ENCODE measurements at places on chromosomes 1 and 21.
A peak's percentile ranks its signal among the peaks of the same experiment; 100 is the strongest.

DNA sequence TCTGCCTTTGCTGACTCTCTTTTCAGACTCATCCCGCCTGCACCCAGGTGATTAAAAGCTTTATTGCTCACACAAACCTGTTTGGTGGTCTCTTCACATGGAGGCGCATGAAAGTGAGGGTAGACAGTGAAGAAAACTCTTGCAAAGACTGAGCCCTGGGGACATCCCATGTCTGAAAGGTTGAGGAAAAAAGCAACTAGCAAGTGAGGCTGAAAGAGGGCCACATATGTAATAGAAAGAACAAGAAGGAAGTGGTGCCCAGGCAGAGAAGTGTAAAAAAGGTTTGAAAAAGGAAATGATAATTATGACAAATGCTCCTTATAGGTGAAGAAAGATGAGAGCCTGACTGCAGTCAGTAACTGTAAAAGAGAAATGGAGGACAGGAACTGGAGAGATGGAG is 115.9 kb upstream of the NEK7 start:
- no peak for DNase-seq

DNA sequence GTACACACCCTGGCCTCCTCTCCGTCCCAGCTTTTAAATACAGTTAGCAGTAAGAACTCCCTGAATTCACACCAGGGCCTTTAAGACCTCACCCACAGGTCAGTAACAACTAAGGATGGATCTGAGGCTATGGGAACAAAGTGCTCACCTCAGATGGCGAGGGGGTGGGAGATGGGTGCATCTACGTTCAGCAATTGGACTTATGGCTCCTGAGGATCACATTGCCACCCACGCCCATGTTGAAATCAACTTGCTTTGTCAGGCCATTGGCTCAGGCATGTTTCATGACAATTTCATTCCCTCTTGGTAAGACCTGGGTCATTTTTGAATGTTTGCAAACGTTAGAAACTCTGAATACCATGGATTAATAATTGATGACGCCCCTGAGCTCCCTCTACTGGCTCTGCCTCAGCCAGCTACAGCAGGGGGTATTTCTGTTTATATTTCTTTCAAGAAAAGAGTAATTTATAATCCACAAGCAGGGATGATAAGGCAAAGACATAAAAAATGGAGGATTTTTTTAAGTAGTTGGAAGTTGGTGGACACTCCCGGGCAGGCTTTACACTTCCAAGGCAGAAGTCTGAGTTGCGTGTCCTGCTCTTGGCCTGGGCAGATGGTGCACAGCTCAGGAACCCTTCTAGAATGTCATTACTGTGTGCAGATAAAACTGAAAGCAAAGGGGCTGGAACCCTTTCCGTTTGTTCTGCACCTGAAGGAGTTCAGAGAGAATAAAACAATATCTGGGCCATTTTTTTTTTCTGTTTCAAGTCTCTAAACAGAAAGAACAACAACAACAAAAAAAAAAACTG is 13.7 kb upstream of the LBR start:
- DNase-seq, result peak; percentile 84

DNA sequence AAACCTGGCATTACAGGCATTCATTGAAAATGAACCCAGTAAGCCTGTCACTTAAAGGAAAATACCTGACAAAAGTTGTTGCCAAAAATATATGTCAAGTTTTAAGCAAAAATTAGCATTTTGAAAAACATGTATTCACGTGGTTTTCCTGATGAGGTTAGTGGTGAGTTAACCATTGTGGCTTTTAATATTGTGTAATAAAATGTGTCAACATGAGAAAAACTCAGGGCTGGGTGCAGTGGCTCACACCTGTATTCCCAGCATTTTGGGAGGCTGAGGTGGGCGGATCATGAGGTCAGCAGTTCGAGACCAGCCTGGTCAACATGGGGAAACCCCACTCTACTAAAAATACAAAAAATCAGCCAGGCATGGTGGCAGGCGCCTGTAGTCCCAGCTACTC is 731.4 kb downstream of the KCNT2 start:
- DNase-seq, result no peak

- DNase-seq, result no peak
Observed at GRCh38 chr1:40626383-40626770, 39.1 kb downstream of the RIMS3 start.

DNA sequence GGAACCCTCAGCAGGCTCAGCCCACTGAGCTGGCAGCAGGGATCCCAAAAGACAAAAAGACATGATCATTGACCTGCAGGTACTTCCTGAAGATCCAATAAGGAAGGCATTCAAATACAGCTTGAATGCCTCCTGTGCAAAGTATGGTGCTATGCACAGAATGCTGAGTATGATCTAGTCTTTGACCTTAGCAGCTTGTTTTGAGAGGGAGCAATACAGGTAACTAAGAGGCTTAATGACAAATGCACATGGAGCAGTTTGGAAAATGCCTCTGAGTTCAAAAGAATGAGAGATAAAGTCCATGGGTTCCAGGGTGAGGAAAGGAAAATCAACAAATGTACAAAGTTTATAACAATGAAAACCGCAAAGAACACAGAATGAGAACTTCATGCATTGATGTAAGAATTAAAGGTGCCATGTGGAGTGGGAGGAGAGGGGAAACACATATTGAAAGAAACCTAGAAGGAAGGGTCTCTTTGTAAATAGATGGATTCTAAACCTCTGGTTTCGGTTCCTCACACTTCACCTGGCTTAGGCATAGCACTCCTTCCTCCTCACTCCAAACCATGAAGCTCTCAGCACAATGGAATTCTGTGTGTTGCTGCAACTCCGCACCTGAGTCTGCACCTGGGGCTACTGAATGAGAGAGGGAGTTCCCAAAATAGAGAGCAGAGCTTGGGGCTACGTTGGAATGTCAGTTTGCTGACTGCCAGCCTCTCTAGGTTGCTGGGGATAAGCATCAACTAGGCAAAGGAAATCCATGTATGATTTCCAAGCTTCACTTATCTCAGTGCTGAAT is 77.6 kb downstream of the PLXNA2 start:
- no peak for DNase-seq

DNA sequence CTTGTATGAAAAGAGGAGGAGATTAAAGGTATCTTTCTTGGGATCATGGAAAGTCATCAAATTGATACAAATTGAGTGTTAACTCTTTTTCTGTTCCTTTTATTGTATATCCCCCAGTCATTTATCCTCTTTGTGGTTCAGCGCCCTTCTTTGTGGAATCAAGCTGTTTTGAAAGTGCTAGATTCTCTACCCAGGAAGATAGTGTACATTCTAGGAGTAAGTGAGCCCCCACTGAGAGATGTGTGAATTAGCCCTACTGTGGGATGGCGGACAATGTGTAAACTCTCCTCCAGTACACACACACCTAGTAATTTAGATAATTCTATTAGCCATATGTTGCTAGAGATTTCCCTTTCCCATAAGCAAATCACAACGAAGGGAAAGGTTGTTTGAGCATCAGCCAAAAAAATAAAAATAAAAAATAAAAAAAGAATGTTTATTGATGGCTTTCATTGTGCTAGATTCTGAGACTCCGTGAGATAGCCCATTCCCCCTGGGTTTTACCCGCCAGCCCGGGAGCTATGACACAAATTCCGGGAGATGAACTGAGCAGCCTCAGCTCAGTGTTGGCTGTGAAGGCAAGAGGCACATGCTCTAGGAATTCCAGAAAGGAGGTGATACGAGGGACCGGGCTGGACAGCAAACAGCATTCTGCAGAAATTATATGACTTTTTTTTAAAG is 378.4 kb upstream of the RUNX1 start:
- DNase-seq, result no peak

DNA sequence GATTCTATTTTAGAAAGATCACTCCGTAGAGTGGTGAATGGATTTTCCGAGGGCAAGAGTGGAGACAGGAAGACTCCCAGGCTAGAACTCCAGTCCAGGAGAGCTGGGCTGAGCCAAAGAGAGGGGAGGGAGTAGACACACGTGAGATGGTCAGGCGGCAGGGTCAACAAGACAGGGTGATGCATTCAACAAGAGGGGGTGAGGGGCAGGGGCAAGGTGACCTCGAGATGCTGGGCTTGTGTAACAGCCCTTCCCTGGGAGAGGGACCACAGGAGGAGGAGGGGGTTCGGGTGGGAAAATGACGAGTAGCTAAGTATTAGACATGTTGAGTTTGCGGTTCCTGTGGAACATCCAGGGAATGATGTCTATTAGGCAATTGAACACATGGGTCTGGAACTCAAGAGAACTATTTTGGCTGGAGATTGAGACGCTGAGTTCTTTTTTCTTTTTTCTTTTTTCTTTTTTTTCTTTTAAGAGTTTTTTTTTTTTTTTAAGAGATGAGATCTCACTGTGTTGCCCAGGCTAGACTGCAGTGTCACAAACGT is 13.3 kb downstream of the RSPO1 start:
- no peak for DNase-seq

GRCh38 chr1:212794561-212795014 is 2.9 kb downstream of the TATDN3 start:
- peak; percentile 90 for DNase-seq

DNA sequence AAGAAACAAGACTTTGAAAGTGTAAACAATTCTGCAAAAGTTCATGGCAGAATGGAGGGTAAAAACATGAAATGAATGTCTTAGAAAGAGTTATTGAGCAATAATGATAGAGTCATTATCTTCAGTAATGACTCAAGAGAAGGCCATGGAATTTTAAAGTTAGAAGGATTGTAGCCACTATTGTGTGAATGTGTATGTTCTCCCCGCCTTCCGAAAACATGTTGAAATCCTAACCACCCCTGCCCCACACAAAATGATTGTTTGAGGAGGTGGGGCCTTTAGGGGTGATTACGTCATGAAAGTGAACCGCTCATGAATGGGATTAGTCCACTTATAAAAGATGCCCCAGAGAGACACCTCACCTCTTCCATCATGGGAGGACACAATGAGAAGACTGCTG is 93.8 kb upstream of the CCDC190 start:
- no peak for DNase-seq

- DNase-seq, result no peak
Observed at GRCh38 chr1:102045752-102046151, 49.0 kb upstream of the OLFM3 start.

DNA sequence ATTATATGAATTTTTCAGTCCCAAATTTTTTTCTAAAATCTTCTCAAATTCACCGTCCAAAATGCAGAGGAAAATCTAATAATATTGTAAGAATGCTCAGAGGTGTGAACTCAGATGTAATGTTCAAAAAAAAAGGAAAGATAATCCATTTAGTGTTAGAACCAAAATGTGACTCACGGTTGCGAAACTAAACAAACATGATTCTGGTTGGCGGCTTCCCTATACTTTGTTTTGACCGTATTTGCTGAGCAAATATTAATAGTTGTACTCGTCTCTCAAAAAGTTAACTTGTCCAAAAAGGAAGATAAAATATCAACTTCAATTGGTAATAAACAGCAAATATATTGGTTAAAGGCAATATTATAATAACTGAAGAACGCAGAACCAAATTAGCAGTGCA is 34.4 kb downstream of the ZSWIM5 start:
- no peak for DNase-seq

GRCh38 chr1:32060914-32061313 is 11.8 kb upstream of the TMEM39B start:
- DNase-seq, result no peak

- no peak for DNase-seq
Observed at GRCh38 chr1:193806079-193807048, 620.0 kb upstream of the B3GALT2 start.

- no peak for DNase-seq
Observed at GRCh38 chr1:947958-948357, 11.1 kb downstream of the NOC2L start.

DNA sequence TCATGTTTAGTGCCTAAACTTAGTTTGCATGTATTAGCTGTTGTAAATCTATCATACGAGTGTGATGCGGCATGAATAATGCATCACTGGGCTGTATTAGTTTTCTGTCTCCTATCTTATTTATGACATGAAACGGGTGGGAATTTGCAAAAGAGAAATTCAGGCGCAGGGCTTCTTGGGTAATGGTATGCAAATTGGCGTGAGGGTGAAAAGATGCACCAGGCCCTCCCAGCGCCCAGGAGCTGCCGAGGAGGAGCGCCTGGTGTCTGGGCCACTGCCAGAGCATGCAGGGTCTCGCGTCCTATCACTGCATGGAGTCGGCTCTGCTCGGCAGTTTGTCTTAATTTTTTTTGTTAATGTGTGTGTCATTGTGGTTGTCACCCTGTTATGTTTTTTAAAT is 82.9 kb upstream of the ACTL8 start:
- DNase-seq, result no peak

DNA sequence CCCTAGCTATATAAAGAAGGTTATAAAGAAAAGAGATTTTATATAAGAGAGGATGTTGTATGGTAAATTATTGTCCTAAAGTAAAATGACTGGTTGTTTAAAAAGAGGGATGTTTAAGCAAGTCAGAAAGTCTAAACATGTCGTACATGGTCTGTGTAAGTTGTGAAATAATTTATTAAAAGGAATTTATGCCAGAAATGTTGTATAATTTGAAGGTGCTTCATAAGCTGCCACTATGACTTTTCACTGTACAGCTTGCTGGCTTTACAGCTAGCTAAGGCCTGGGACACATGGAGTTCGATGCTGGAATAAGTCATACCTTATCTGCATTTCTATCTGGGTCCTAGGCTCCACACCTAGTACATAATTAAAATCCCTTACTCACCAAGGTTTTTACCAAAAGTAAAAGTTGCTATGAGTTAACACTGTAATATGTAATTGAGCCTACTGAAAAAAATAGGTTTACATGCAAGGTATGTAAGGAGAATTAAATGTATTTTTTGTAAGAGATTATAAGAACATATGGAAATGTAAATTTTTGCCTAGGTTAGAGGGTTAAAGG is 59.0 kb upstream of the EDEM3 start:
- DNase-seq, result no peak

DNA sequence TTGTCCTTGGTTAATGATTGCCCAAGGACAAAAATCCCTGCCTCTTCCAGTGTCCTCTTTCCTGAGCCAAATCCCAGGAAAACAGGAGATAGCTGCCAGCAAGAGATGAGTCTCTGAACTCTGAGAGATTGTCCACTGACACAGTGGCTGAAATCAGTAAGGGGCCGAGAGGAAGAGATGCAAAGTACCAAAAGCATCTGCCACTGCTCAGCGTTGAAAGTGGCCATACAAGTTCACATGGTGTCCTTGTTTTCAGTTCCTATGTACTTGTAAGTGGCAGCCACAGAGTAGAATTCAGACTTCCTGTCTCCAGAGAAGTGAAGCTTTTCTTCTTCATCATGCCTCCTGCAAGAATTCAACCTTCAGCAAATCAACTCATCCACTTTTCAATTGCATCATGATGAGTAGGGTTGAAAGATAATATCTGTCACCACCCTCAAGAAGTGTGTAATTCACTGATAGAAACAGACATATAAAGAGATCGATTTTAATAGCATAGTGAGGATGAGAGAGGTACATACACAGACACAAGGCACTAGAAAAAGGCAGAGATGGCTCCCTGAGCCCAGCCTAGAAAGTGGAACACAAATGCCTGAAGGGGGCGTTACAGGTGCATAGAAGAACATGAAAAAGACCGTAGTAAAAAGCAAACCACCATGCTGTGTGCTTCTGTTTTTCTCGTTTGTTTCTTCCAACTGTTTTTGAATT is 185.8 kb downstream of the MRPL39 start:
- DNase-seq, result peak; percentile 47

GRCh38 chr1:155932487-155932886 is 1.7 kb downstream of the KHDC4 start:
- no peak for DNase-seq

GRCh38 chr1:37755290-37755689 is 9.6 kb downstream of the EPHA10 start:
- no peak for DNase-seq
